ENCODE measurements at places on chromosomes 7 and 10.

- no peak for DNase-seq
These were observed 9.0 kb upstream of the GNA12 start for GRCh38 chr7:2853147-2853546.

GRCh38 chr10:76902949-76903348 lies 734.7 kb downstream of the KCNMA1 start:
- no peak for DNase-seq

GRCh38 chr7:480531-481218 lies 39.0 kb downstream of the PDGFA start:
- no peak for DNase-seq

DNA sequence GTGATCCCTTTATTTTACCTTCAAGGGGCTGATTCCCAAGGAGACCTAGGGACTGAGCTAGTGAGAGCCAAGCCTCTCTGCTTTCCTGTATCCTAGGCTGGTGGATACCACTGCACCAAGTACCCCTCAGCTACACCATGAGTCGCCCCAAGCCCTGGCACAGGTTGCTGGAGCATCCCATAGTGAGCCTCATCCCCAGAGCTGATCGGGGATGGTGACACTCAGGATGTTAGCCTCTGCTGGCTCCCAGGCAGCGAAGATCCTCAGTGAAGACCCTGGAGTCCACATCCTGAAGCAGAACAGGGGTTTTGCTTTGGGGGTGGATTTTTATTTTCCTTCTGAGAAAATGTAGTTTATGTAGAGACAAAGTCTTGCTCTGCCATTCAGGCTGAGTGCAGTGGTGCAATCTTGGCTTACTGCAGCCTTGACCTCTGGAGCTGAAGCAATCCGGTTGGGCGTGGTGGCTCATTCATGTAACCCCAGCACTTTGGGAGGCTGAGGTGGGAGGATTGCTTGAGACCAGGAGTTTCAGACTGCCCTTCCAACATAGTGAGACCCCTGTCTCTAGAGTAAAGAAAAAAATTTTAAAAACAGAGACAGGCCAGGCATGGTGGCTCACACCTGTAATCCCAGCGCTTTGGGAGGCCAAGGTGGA lies 12.5 kb upstream of the ZNF212 start:
- DNase-seq = no peak

DNA sequence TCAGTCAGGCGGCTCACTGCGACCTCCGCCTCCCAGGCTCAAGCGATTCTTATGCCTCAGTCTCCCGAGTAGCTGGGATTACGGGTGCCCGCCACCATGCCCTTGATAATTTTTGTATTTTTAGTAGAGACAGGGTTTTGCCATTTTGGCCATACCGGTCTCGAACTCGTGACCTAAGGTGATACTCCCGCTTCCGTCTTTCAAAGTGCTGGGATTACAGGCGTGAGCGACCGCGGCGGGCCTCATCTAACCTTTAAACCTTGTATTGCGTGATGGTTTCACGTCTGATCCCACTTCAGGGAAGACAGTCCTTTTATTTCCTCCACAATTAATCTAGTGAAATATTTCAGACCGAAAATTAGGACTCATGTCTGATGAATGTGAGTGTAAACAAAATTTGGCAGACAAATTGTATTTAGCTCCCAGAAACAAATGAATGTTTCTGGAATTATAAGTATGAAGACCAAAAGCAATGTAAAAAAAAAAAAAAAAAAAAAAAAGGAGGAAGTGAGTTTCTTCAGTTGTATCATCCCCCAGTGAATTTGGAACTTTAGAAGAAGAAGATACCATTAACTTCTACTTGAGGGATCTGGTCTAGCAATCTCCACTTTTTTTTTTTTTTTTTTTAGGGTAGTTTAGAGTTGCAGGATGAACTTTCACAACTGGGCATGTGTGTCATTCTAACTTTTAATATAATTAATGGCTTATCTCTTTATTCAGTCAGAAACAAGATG lies 1.6 kb downstream of the NUP42 start:
- no peak for DNase-seq

GRCh38 chr10:43849551-43849950 lies 200.9 kb upstream of the ZNF32 start:
- no peak for DNase-seq

GRCh38 chr10:46995234-46995633 lies 84.0 kb downstream of the PTPN20 start:
- no peak for DNase-seq

DNA sequence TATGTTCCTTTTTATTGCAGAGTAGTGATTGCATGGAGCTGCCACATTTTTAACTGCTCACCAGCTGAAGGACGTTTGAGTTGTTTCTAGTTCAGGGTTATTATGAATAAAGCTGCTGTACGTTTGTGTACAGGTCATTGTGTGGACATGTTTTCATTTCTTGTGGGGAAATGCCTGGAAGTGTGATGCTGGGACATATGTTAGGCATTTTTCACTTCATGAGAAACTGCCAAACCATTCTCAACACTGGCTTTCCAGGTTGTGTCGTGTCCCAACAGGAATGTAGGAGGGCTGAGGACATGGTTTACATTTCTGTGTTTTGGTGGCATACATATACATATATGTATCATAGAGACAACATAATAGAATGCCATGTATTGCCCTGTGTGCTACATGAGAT lies 73.0 kb downstream of the NEURL1 start:
- DNase-seq = no peak

- no peak for DNase-seq
These were observed 145.4 kb downstream of the CALN1 start for GRCh38 chr7:72266771-72267170.

- no peak for DNase-seq
These were observed 9.0 kb downstream of the SLC16A12 start for GRCh38 chr10:89526358-89526757.

- DNase-seq = no peak
These were observed 218.2 kb downstream of the CCDC3 start for GRCh38 chr10:12783293-12783692.

- no peak for DNase-seq
These were observed 111.4 kb upstream of the AGK start for GRCh38 chr7:141439776-141440175.

DNA sequence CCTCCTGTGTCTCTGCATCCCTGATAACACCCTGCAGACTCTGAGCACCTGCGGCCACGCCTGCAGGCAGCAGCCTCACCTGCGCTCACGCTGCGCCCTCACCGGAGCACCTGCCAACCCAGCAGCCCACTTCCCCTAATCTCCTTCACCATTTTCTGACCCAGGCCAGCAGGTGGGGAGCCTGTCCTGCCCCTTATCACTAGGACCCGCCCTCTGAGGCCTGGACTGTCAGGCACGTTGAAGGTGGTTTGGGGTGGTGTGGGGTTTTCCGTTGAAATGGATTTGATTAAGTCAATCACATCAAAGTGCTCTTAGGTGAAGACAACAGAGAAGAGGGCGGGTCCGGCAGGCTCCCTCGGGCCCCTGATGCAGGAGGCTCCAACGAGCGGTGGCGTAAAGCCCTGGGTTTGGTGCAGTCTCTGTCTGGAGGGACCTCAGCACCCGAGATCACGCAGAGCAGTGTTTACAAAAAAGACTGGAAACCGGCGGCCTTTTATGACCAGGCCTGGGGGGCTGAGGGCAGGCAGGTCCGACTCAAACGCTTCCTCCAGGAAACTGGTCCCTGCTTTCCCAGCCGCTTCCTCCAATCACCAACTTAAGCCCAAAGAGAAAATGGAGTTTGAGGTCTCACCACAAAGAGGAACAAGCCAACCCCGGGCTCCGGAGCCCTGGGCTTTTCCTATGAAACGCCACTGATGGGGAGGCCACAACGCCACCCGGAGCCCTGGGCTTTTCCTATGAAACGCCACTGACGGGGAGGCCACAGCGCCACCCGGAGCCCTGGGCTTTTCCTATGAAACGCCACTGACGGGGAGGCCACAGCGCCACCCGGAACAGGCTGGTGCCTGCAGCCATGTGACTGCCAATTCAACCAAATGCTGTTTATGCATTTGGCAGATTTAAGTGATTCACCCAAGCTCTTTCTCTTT lies 45.5 kb downstream of the DPYSL4 start:
- DNase-seq = peak; percentile 31

DNA sequence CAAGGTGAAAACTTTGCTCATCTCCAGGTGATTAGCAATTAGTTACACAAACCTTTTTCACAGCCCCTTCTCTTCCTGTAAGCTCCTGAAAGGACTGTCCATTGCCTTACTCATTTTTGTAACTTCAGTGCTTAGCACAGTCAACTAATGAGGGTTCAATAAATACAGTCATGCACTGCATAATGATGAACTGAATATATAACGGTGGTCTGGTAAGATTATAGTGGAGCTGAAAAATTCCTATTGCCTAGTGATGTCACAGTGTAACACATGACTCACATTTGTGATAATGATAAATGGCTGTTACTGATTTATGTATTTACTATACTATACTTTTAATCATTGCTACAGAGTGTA lies 12.9 kb upstream of the FAM133B start:
- DNase-seq = no peak

DNA sequence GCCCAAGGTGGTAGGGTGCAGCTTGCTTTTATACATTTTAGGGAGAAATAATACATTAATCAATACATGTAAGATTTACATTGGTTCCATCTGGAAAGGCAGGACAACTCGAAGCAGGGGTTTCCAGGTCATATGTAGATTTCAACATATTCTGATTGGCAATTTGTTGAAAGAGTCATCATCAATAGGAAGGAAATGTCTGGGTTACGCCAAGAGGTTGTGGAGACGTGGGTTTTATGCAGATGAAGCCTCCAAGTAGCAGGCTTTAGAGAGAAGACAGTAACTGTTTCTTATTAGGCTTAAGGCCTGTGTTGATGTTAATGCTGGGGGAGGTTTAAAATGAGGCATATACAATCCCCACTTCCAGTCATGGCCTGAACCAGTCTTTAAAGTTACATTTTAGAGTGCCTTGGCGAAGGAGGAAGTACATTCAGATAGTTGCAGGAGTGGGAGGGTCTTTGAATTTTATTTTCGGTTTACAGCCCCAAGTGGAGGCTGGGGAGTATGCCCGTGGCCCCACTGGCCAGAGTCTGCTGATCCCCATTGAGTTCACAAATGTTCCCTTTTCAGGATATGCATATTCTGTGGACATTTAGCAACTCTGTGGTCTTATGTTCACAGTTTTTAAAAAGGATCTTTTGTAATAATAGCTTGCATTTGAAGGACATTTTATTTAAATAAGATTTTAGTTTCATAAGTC lies 166.0 kb upstream of the GDF10 start:
- DNase-seq = no peak

DNA sequence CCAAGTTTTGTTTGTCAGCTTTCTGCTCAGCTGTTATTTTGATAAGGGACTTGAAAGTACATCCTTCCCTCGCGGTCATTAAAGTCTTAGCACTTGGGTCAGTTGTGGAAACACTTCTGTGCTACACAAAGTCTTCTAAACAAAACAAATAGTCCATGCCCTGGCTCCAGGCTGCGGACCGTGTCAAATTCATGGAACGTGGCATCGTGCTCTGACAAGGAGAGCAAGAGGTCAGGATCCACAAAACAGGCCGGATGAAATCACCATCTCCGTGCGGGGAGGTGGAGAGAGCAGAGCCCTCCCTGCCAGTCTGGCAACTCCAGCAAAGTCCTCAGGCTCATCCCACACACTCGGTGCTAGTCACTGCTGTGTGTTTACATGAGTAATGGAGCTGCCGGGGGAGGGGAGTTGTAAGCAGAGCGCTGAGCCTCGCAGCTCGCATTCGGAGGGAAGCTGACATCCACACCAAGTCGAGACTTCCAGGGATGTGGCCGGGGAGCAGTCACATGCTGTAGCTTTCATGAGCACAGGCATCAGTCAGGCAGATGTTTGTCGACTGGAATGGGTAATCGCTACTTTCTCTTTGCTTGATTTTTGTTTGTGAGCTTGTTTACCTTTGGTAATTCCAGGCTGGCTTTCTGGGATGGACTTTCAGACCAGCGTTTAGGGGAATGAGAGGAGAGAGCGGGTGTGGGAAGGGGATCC lies 147.6 kb downstream of the ARID5B start:
- peak; percentile 84 for DNase-seq

- DNase-seq = no peak
These were observed 4.3 kb upstream of the NOS3 start for GRCh38 chr7:150986556-150986955.

- no peak for DNase-seq
These were observed 148.8 kb downstream of the SNX10 start for GRCh38 chr7:26440233-26441001.

GRCh38 chr10:62538606-62539005 lies 164.4 kb downstream of the ZNF365 start:
- DNase-seq = no peak
